T-cell (primary cell): ENCODE measurements at places on chromosomes 11 and 22.

DNA sequence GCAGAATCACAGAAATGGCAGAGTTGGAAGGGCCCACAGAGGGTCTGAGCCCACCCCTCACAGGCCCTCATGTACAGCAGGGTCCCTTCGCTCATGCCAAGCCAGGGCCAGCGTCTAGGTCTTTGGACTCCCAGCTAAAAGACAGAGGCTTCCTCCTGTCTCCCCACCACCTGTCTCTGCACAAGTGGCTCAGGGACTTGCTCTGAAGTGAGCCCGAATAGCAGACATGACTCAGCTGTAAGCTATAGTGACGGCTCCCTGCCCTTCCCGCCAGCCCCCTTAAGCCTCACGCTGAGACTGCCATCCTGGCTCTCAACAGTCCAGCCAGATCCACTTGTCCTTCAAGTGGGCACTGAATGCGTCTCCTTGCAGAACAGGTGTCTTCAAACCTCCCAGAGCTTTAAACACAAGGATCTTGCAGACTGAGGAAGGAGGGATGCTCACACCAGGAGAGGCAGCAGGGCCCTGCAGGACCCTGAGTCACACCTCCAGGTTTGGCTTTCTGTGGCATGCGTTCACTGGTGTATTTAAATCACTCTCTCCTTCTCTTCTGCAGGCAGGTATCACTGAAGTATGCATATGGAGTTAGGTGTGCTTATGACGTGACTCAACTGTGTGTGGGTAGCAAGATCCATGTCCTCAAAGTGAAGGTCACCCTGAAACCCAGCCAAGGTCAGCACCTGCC, 154.9 kb downstream of the CACNA1I start:
- no peak for DNase-seq

GRCh38 chr22:32808038-32808445, 6.5 kb downstream of the TIMP3 start:
- DNase-seq, result no peak

DNA sequence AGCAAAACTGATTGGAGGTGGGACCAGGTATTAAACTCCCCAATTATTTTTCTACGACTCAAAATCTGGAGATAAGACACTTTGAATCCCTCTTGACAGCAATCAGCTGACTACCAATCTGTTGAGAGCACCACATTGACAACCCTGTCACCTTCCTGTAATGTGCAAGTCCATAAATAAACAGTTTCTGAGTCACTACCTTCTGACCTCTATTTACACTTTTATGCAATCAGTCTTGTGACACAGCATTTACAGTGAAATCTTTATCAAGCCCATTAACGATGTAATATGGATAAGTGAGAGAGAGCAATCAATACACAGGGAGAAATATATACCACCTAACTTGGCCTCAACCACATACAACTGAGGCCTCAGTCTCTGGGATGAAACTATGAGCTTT, 283.7 kb upstream of the ANO5 start:
- DNase-seq, result no peak

DNA sequence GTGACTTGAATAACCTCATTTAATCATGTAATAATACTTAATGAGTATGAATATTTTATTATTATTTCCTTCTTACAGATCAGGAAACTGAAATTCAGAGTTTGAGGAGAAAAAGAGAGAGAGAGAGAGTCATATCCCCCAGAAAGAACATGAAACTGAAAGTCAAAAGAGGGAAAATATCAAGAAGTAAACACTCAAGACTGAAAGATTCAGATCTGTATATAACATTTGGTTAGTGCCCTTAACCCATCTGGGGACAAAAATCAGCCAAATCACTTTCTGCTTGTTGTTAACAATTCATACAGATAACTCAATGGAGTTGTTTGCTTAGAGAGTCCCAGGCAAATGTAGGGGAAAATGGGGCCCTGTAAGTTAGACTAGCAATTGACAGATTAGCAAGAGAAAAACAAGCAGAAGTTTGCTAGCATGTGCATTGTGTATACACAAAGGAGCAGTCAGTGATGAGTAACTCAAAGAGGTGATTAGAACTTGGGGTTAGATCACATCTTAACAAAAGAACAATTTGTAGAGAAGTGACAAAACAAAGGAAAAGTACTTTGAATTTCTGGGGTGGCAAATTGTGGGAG, 25.9 kb upstream of the MMP13 start:
- DNase-seq, result no peak

- no peak for DNase-seq
These were observed 1.5 kb downstream of the MCHR1 start for GRCh38 chr22:40680819-40681183.

DNA sequence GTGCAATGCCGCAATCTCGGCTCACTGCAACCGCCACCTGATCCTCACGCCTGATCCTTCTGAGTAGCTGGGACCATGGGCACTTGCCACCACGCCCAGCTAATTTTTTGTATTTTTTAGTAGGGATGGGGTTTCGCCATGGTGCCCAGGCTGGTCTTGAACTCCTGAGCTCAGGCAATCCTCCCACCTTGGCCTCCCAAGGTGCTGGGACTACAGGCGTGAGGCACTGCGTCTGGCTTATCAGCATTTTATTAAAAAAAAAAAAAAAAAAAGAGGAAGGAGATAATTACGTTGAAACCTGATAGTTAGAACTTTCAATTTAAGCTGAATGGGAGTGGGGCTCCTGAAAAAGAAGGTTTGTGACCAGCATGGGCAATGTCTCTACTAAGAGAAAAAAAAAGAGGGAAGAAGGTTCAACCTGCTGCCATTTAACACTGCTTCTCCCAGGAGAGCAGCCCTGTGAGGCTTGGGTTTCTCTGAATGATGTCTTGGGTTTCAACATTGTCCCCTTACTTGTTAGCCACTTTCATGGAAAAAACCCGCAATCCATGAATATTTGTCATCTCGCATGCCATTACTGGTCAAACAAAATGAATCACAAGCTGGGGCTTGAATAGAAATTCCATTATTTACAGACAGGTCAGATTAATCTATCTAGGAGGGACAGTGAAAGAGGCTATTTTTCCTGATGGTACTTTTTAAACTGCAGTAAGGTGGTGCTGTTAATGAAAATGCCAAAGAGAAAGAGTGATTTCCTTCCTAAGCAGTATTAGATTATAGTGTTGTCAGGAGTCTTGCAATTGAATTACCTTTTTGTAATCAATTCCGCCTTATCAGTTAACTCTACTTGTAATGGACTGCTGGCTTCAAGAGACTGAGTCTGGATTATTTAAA, 72.5 kb downstream of the PACS1 start:
- DNase-seq, result no peak

GRCh38 chr11:1172729-1173117, 15.0 kb downstream of the MUC5AC start:
- no peak for DNase-seq

DNA sequence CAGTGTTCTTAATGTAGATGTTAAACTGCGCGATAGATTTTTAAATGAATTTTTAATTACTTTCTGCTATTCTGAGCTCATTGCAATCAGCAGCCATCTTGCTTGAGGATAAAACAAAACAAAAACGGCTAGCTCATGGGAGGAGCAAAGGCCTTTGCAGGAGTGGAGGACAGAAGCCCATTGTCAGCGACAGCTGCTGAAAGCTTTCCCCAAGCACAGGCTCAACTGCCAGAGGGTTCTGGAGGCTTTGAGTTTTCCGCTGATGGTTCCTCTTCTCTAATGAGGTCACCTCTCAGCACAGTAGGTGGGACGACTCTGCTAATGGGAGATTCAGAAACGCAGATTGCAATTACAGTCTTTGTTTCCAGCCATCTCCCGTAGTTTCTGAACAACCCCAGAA, 167.1 kb upstream of the TTC12 start:
- no peak for DNase-seq

GRCh38 chr11:15367695-15368094, 253.0 kb downstream of the INSC start:
- DNase-seq, result no peak

DNA sequence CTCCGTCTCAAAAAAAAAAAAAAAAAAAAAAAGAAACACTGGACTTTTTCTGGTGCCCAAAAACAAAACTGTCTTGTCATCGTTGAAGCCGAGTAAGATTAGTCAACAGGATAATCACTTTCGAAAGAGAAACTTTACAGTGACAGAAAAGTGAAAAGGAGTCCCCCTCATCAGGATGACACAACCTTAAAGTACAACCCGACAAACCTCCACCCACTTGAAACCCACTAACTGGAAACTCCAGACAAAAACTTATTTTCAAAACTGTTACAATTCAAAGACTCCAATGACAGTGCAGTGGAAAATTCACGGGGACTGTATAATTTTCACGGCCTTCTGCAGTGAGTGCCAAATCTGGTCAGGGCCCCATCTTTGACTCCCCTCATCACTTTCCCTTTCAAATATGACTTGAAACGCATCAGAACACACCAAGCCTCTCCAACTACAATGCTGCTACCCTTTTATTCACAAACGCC, 1.3 kb downstream of the DENND5A start:
- no peak for DNase-seq

- no peak for DNase-seq
These were observed 115.7 kb upstream of the RAG2 start for GRCh38 chr11:36713715-36714114.

GRCh38 chr11:121794671-121795141, 321.3 kb downstream of the BLID start:
- no peak for DNase-seq
